Fibroblast of skin of right biceps (primary cell): ENCODE measurements at places on chromosomes 4 and X.

GRCh38 chr4:105548483-105548882 lies 3.9 kb upstream of the ARHGEF38 start:
- peak; percentile 35 for DNase-seq

GRCh38 chrX:84907324-84907968 lies 96.2 kb upstream of the APOOL start:
- DNase-seq = peak; percentile 0

DNA sequence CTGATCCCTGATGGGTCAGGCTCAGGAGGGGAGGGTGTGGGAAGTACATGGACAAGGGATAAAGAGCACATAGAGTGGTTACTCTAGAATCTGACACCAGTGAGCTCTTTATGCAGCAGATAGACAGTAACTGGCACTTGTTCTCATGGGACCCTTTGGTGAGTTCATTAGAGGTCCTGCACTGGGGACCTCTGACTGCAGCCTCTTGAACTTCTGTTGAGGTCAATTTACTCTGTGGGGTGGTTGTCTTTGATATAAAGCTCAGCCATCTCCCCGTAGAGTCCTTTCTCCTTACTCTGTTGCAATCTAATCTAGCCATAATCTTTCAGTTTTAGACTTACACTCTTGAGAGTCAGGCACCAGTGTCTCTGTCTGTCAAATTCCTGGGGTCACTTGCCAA lies 222.4 kb downstream of the GPAT3 start:
- DNase-seq = no peak

GRCh38 chr4:39541987-39542610 lies 14.9 kb upstream of the UGDH start:
- no peak for DNase-seq

DNA sequence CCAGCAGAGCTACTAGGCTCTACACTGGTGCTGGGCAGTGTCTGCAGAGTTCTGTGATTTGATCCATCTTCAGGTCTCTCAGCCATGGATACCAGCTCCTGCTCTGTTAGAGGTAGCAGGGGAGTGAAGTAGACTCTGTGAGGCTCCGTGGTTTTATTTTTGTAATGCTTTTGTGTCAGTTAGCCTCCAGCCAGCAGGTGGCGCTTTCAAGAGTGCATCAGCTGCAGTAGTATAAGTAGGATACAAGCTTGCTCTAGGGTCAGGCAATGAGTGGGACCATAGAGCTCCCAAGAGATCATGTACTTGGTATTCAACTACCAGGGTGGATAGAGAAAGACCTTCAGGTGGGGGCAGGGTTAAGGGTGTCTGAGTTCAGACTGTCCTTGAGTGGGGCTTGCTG lies 362.5 kb upstream of the TRAM1L1 start:
- no peak for DNase-seq

DNA sequence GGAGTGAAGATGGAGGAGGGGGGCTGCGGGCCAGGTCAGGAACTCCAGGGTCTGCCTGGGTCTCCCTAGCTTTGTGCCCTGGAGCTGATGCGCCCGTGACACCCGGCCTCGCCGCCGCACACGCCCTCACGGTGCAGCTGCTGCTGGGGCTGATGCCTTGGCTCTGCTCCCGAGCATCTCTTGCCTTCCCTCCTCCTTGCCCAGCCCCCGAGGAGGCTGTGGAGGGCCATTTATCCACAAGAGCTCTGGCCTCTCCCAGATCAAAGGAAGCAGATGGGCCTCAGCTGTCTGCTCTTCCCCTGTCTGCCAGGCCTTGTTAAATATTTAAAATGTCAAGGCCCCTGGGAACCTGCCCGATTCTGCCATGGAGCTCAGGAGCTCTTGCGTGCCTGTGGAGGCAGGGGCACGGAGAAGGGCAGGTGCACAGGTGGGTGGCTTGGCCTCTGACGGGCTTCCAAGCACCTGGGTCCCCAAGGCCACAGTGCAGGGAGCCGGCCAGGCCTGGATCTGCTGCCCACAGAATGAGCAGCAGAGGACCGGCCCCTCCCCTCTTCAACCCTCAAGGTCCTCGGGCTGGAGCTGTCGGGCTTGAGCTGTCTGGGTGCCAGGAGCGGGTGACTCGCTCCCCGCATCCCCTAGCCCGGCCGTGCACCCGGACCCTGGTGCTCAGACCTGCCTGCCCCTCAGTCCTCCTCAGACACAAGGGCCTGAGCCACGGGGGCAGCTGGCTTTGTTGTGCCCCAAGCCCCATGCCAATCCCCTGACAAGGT lies 20.3 kb downstream of the ATP2B3 start:
- no peak for DNase-seq

DNA sequence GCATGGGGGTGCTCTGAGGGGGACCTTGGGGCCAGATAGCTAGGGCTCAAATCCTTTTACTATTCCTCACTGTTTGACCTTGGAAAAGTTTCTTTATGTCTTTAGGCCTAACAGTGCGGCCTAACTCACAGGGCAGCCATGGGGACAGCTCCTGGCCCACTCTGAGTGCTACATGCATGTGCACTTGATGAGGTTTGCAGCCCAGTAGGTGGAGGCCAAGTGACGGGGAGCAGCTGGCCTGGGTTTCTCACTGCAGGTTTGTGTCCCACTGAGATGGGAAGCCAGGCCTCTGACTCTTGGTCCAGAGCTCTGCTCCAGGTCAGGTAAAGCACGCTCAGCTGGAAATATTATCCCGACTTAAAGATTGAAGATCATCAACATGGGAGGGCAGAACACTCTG lies 102.8 kb downstream of the SLC2A9 start:
- no peak for DNase-seq

GRCh38 chr4:119615068-119615719 lies 13.4 kb downstream of the PDE5A start:
- DNase-seq = no peak

DNA sequence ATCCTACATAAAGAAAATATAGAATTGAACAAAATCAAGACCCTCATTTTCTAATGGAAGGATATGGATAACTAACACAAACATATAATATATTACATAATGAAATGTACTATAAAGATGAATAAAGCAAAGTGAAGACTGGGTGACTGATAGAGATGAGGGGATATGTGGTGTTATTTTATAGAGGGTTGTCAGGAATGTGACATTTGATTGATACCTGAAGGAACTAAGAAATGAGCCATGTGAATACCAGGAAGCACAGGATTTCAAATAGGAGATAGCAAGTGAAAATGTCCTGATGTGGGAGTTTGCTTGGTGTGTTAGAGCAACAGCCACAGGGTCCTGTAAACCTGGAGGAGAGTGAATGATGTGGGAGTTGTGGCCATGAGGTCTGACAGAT lies 40.1 kb upstream of the GNPDA2 start:
- no peak for DNase-seq

DNA sequence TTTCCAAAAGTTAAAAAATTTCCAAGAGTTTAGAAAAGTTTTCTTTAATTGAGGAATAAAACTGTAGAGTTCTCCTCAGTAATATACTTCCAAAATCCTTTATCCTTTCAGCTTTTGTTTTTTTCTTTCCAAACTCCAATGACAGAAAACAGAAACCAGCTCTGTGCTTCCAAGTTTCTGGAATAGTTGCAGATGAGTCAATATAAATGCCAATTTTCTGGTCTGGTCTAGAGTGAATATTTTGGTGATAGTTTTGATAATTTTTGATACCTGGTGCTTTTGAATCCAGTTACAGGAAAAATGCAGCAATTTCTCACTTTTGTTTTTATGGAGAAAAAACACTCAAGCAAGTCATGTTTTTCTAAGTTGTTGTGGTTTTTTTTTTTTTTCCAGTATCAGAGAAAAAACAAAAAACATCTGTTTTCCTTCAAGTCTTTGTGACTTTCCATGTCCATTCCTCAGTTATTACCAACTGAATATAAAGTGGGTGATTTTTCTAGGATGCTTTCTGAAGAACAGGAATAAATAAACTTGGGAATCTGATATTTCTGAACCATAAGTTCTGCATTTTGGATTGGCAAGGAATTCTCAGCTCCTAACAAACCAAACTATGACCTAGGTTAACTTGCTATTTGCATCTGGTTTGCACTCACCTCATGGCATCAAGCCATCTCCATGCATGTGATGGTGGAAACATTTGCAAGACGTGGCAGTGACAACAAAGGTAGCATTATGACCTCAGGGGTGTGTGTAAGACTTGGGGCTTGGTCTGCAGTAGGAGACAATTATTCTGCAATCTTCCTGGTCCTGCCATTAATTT lies 139.1 kb downstream of the VEGFC start:
- DNase-seq = no peak

GRCh38 chrX:80876877-80877276 lies 67.2 kb upstream of the BRWD3 start:
- DNase-seq = peak; percentile 13

GRCh38 chrX:63740382-63740781 lies 44.6 kb downstream of the ARHGEF9 start:
- no peak for DNase-seq

GRCh38 chr4:3034231-3034630 lies 40.1 kb downstream of the HTT-AS start:
- no peak for DNase-seq

GRCh38 chrX:46750889-46751288 lies 8.0 kb downstream of the SLC9A7 start:
- no peak for DNase-seq

DNA sequence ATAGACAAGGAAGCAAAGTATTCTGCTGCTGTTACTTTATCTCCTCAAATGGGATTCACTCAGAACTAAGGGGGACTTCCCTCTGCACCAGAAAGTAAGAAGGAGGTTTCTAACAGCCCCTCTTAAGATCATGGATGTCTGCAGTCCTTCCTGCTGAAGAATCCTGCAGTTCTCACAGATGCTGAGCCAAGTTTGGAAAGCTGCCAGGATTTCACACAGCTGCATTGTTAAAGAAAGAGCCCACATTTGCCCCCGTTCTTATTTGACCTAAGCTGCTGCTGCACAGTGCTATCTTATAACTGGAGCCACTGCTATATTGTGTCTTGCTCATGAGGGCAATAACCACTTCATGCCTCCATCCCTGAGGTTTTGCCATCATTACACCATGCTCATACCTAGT lies 81.1 kb downstream of the FAAH2 start:
- DNase-seq = no peak

DNA sequence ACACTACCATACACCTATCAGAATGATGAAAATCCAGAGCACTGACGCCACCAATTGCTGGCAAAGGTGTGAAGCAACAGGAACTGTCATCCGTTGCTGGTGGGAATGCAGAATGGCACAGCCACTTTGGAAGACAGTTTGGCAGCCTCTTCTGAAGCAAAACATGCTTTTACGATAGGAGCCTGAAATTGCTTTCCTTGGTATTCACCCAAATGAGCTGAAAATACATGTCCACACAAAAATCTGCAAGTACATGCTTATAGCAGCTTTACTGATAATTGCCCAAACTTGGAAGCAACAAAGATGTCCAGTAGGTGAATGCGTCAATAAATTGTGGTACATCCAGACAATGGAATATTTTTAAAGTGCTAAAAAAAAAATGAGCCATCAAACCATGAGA lies 322.8 kb upstream of the FAT1 start:
- no peak for DNase-seq

GRCh38 chr4:671769-672168 lies 2.3 kb downstream of the ATP5ME start:
- DNase-seq = no peak

DNA sequence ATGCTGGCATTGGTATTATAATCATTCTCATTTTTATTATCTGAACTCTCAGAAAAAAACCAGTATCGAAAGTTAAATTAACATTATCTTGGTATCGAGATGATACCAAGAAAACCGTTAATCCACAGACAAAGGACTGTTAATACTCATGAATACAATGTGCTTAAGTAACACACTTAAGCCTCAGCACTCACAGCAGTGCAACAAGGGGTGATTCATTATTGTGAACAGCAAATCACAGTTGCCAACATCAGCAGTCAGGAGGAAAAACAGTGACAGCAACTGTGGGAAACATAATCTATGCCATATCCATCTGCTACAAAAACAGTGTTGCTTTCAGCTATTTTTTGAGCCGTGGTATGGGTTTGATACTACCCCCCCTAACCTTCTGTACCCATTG lies 210.9 kb upstream of the ATOH1 start:
- no peak for DNase-seq

DNA sequence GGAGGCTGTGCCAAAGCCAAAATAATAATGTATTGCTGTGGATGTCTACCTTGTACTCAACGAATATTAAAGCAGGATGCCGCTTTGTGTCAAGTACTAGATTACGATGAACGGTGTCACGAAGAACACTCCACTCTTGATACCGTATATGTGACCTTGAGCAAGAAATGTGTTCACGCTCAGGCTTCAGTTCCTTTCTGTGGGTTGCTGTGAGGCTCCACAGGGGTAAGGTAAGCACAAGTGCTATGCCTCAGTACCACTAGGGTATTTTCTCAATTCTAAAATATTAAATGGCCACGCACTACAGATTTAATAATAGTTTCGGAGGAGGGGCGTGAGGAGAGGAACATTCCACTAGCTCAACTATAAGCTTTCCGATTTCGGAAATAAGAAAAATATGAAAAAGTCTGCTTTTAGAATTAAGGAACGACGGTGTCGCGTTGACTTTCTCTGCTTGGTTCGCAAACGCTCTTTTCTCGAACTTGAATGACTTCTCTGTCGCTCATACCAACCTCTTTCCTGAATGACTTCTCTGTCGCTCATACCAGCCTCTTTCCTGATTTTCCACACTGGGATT lies 607 bp upstream of the SCOC start:
- peak; percentile 4 for DNase-seq

GRCh38 chr4:28702571-28702970 lies 1841.9 kb downstream of the STIM2 start:
- peak; percentile 1 for DNase-seq

GRCh38 chr4:4320528-4320927 lies 30.5 kb downstream of the ZBTB49 start:
- DNase-seq = no peak

- no peak for DNase-seq
Observed at GRCh38 chrX:153969125-153969903, 2.3 kb downstream of the HCFC1 start.

- DNase-seq = no peak
Observed at GRCh38 chrX:39528161-39528916, 569.4 kb downstream of the BCOR start.

- DNase-seq = peak; percentile 12
Observed at GRCh38 chrX:123673813-123674212, 59.0 kb downstream of the THOC2 start.

DNA sequence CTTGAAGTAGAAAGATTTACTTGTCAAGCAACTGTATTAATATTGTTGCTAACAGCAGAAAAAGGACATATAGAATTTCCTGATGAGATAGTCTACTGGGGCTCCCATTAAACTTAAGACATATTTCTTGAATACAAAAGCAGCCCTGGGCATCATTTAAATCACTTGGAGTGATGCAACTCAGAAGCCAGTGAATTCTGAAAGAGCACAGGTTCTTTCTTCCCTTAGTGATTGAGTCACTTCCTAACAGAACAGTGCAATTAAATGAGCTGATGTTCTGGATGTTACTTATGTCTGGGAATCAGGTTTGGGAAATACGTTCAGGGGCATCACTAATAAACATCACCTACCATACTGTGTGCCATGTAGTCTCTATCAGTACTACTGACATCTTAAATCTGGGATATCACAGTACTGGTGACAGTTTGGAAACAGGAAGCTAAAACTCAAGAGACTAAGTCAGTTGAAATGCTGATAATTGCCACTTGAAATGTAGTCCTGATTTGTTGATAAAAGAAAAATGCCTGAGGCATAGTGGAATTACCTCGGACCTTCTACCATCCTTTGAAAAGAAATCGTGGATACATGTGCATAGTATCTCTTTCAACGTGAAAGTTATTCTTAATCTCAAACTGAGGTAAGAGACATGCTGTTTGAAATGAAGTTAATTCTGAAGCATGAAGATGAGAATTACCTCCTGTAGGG lies 249.2 kb upstream of the GPRIN3 start:
- no peak for DNase-seq
